IMR-90 (cell line): ENCODE measurements at places on chromosomes 11 and 22. TPM values are rescaled to one million over a fixed set of nuclear protein-coding genes. Genes with fewer than 3 reads are reported as not detected.

The OR4C12 gene
- total RNA-seq: not detected in 2 replicates

The MCHR1 gene
- total RNA-seq: 1.4 and 1.7 TPM in 2 replicates

The TRIM64C gene
- not detected in 2 replicates for total RNA-seq

The CENATAC gene
- total RNA-seq: 13.1 and 15.3 TPM in 2 replicates

The GTSE1 gene
- total RNA-seq: 5.8 and 5.9 TPM in 2 replicates

The TYMP gene
- 0.18 and 0.28 TPM in 2 replicates for total RNA-seq

The ADM2 gene
- 0.18 and 0.28 TPM in 2 replicates for total RNA-seq

The HOATZ gene
- not detected in 2 replicates for total RNA-seq

The LYVE1 gene
- total RNA-seq: not detected in 2 replicates

The CFL1 gene
- total RNA-seq: 919 and 960 TPM in 2 replicates

The PDE3B gene
- 1.1 and 1.3 TPM in 2 replicates for total RNA-seq

The ABCC8 gene
- not detected in 2 replicates for total RNA-seq

The SWAP70 gene
- 19.9 and 28.9 TPM in 2 replicates for total RNA-seq

GRCh38 chr22:48314073-48314472 is 1513.6 kb downstream of the BRD1 start:
- H3K4me3 ChIP-seq: no peak overlapping the region
- H3K27me3 ChIP-seq: no peaks in the 10 kb centered on the region
- H3K27ac ChIP-seq: no peak overlapping the region
- DNase-seq: no peak
- no peaks in the 10 kb centered on the region for H3K36me3 ChIP-seq

DNA sequence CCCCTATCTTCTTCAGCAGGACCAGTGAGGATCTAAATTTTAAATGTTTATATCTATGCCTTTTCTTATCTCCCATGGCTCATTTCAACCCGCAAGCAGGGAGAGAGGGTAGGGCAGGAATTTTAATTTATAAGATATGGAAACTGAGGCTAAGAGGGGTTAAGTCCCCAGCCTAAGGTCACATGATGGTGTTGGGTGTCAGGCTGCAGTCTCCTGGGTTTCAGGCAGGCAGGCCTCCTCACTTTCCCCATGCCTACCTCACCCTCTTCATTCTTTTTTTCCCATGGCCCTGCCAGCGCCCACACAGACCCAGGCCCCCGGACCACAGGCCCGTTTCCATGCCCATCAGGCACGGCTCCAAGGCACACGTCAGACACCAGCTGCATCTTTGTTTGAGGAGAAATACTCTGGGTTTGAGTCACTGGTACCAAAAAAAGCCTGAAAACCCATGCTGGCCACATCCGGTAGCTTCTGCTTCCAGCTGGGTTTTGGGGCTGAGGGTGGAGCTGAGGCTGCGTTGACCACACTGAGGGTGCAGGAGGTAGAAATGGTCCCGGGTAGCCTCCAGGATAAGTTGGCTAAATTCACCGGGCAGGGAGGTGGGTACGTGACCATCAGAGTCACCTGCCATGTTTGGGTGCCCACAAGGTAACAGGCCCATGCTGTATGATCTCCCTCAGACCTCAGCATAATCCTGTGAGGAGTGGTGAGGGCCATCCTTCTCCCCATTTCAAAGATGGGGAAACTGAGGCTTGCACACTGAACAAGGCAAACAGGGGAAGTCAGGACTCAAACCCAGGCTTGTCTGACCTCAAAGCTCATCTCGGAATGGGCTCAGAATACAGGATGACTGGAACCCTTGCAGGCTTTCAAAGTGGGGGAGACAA is 7.5 kb downstream of the CRYBB1 start:
- H3K27me3 ChIP-seq: peaks cover 8% of the 10 kb centered on the region
- H3K4me3 ChIP-seq: no peak overlapping the region
- H3K4me1 ChIP-seq: peaks cover 8% of the 10 kb centered on the region

GRCh38 chr11:48167380-48167779 is 49.2 kb upstream of the OR4B1 start:
- peaks cover 14% of the 10 kb centered on the region for H3K4me1 ChIP-seq
- no peak overlapping the region for H3K4me3 ChIP-seq
- peaks cover 7% of the 10 kb centered on the region for H3K36me3 ChIP-seq
- H3K27ac ChIP-seq: no peak overlapping the region
- no peak for DNase-seq

- H3K4me3 ChIP-seq: no peak overlapping the region
- H3K36me3 ChIP-seq: no peaks in the 10 kb centered on the region
- H3K4me1 ChIP-seq: peaks cover under 1% of the 10 kb centered on the region; the same call in 1 of the 2 replicates
- DNase-seq: no peak
These were observed 205.5 kb downstream of the CTTN start for GRCh38 chr11:70603756-70604211.

DNA sequence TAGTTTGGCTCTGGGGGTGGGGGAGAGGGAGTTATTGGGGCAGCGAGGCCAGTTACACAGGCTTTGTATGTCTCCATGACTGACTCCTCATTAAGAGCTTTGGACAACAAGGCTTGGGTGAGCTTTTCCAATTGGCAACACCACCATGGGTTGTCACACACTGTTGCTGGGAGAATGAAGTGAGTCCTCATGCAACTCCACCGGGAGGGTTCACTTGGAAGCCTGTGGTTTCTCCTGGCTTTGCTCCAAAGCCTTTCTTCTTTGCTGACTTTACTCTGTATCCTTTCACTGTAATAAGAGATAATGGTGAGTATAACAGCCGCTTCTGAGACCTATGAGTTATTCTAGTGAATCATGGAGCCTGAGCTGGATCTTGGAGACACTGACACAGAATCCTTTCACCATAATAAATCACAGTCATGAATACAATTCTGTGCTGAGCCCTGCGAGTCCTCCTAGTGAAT is 24.9 kb downstream of the EIF3F start:
- DNase-seq: peak; percentile 95
- H3K36me3 ChIP-seq: no peaks in the 10 kb centered on the region
- no peaks in the 10 kb centered on the region for H3K27me3 ChIP-seq
- H3K4me3 ChIP-seq: no peak overlapping the region

GRCh38 chr22:47200273-47201051 is 438.0 kb downstream of the TBC1D22A start:
- H3K36me3 ChIP-seq: no peaks in the 10 kb centered on the region
- H3K27me3 ChIP-seq: peaks cover 2% of the 10 kb centered on the region; the same call in 1 of the 2 replicates
- H3K4me1 ChIP-seq: no peaks in the 10 kb centered on the region
- H3K4me3 ChIP-seq: no peak overlapping the region

DNA sequence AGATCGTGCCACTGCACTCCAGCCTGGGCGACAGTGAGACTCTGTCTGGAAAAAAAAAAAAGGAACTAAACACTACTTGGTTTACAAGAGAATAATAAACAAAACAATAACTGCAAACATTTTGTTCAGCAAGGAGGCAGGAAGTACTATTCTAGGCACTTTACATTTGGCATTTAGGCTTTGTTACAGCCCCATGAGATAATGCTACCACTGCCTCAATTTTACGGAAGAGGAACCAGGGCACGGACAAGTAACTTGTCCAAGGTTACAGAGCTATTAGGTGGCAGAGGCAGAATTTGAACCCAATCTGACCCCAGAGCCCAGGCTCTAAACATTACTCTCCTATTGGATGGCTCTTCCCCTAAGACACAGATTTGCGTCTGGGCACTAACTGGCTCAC is 108.7 kb upstream of the AKIP1 start:
- peaks cover 7% of the 10 kb centered on the region for H3K4me1 ChIP-seq
- no peak overlapping the region for H3K4me3 ChIP-seq
- H3K36me3 ChIP-seq: peaks cover 35% of the 10 kb centered on the region
- H3K27me3 ChIP-seq: no peaks in the 10 kb centered on the region
- no peak for DNase-seq

GRCh38 chr22:49070501-49070900 is 757.2 kb downstream of the BRD1 start:
- H3K27me3 ChIP-seq: no peaks in the 10 kb centered on the region
- no peaks in the 10 kb centered on the region for H3K4me1 ChIP-seq
- no peak overlapping the region for H3K27ac ChIP-seq
- no peak overlapping the region for H3K4me3 ChIP-seq
- no peak for DNase-seq

DNA sequence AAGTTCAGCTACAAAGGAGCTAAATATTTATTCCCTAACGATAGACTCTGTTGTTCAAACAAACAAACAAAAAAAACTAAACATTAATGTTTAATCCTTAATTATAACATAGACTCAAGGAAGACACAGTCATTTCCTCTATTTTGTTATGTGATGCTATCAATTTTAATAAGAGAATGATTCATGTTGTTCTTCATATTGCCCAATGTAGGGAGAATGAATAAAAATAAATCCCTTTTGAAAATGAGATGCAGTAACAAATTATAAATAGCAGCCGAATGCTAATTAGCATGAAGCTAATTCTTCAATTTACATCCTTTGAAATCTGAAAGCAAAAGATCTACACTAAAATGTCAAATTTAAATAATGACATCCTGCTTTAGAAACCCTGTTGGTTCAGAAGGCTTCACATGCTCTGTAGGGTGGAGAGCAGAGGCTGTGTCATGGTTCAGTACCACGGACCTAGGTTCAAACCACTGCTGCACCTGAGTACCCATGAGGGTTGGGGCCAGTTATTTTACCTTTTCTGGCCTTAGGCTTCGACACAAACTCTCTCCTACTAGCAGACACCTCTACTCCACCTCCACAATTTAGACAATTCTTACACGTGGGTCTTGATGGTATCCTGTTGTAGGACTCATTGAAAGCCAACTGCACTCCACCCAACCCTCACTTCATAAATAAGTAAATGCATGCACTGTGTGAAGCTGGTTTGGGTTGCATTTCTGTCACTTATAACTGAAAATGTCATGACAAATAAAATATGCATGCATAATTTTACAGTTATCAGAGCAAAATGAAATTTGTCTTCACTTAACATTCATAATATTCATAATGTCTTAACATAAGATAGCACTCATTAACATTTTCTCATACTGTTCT is 89.0 kb downstream of the RRAS2 start:
- H3K27ac ChIP-seq: no peak overlapping the region
- H3K4me3 ChIP-seq: no peak overlapping the region
- H3K27me3 ChIP-seq: no peaks in the 10 kb centered on the region

GRCh38 chr22:42939451-42939881 is 75.5 kb downstream of the PACSIN2 start:
- no peaks in the 10 kb centered on the region for H3K27me3 ChIP-seq
- DNase-seq: no peak
- peaks cover 34% of the 10 kb centered on the region for H3K4me1 ChIP-seq
- peak overlapping the region; percentile 4; the same call in 1 of the 2 replicates for H3K27ac ChIP-seq
- H3K4me3 ChIP-seq: no peak overlapping the region

- no peak overlapping the region for H3K4me3 ChIP-seq
- peaks cover 7% of the 10 kb centered on the region; the same call in 1 of the 2 replicates for H3K36me3 ChIP-seq
- no peak for DNase-seq
- H3K27ac ChIP-seq: no peak overlapping the region
- H3K27me3 ChIP-seq: no peaks in the 10 kb centered on the region
These were observed 17.0 kb upstream of the GRIK4 start for GRCh38 chr11:120494595-120494994.

DNA sequence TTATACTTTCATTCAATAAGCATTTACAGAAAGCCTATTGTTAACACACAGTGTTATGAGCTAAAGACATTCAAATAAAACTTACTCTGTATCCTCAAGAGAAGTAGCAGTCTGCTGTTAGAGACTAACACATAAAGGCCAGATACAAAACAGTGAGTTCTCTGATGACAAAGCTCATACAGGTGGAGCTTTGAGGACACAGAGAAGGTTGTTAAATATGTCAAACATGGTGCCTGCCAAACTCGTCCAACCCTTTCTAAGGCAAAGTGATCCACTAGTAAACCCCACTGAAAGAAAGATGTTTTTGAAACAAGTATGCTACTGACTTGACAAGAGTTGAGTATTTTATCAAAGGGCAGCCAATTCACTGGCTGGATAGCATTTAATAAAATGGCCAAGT is 70.1 kb downstream of the C2CD3 start:
- no peak overlapping the region for H3K4me3 ChIP-seq
- no peak overlapping the region for H3K27ac ChIP-seq
- no peaks in the 10 kb centered on the region for H3K4me1 ChIP-seq
- DNase-seq: no peak

DNA sequence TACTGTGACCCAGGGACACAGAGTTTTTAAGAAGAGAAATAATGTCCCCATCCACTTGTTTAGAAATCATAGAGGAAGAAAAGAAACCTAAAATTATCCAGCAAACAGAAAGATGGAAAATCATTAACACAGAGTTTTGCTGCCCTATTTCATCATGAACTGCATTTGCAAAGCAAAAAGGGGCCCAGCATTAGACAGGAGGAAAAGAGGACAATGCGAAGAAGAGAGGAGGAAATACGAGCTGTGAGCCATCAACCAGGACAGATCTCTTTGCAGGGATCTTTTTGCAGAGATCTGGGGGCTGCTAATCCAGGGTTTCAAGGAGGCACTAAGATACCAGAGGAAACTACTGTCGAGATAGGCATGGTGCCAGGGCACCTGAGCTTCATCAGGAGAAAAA is 14.4 kb upstream of the NCAM1 start:
- H3K4me1 ChIP-seq: no peaks in the 10 kb centered on the region
- H3K27me3 ChIP-seq: no peaks in the 10 kb centered on the region
- H3K27ac ChIP-seq: no peak overlapping the region
- no peak overlapping the region for H3K4me3 ChIP-seq
- DNase-seq: no peak

DNA sequence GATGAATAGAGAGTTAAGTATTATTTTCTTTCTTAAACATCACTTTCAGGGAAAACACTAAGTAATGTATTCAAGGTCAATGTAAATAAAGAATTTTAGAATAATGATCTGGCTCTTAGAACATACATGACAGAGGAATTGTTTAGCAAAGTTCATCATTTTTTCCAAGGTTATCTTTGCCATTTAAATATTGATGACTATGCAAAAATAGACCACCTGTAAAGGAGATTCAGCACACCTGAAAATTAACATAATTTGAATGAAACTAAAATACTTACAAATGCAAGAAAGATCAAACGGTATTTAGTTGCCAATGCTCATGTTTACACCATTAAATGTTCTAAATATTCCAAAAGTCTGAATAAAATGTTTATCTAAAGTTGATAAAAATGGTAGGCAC is 782.6 kb upstream of the CHORDC1 start:
- no peak overlapping the region for H3K4me3 ChIP-seq
- no peaks in the 10 kb centered on the region for H3K4me1 ChIP-seq
- no peak for DNase-seq

- H3K27me3 ChIP-seq: peaks cover 6% of the 10 kb centered on the region
- DNase-seq: no peak
- no peak overlapping the region for H3K4me3 ChIP-seq
- H3K27ac ChIP-seq: no peak overlapping the region
- H3K4me1 ChIP-seq: no peaks in the 10 kb centered on the region
These were observed 47.5 kb downstream of the IGLL5 start for GRCh38 chr22:22935056-22935545.

GRCh38 chr11:2088746-2089535 is 50.2 kb downstream of the IGF2 start:
- no peaks in the 10 kb centered on the region for H3K36me3 ChIP-seq
- DNase-seq: no peak
- H3K4me1 ChIP-seq: no peaks in the 10 kb centered on the region
- no peak overlapping the region for H3K27ac ChIP-seq
- H3K4me3 ChIP-seq: no peak overlapping the region

DNA sequence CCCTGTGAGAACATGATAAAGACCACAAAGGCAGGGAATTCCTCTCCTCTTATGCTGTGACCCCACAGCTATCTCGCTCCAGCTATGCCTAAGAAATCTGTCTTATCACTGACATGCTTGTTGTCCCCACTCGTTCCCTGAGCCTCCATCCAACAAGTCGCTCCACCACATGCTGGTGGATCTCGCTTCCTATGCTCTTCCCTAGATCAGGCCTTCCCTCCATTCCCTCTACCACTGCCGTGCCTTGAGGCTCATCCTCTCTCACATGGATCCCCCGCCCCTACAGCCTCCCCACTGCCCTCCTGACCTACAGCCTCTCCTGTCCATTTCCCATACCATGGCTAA is 1.4 kb upstream of the DGAT2 start:
- no peak overlapping the region for H3K27ac ChIP-seq
- DNase-seq: no peak
- peaks cover 8% of the 10 kb centered on the region for H3K4me1 ChIP-seq
- H3K4me3 ChIP-seq: no peak overlapping the region
- peaks cover 43% of the 10 kb centered on the region for H3K27me3 ChIP-seq
- no peaks in the 10 kb centered on the region for H3K36me3 ChIP-seq
